Psoas muscle (tissue), 8 donors: ENCODE measurements at places on chromosomes 4 and X. TPM values are rescaled to one million over a fixed set of nuclear protein-coding genes. Genes with fewer than 3 reads are reported as not detected.

DNA sequence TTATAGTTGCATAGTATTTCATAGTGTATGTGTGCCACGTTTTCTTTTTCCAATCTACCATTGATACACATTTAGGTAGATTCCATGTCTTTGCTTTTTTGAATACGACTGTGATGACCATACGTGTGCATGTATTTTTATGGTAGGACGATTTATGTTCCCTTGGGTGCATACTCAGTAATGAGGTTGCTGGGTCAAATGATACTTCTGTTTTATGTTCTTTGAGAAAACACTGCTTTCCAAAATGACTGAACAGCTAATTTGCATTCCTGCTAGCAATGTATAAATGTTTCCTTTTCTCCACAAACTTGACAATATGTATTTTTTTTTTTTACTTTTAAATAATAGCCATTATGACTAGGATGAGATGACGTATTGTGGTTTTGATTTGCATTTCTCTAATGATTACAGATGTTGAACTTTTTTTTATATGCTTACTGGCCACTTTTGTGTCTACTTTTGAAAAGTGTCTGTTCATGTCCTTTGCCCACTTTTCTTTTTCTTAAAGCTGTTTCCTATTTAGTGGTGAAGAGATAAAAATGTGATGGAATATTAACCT is 969.5 kb upstream of the NDST4 start:
- H3K36me3 ChIP-seq = no peaks in the 10 kb centered on the region
- H3K27me3 ChIP-seq = no peaks in the 10 kb centered on the region
- no peak overlapping the region for H3K4me3 ChIP-seq
- DNase-seq = no peak
- no peaks in the 10 kb centered on the region for H3K4me1 ChIP-seq
- H3K27ac ChIP-seq = no peak overlapping the region

DNA sequence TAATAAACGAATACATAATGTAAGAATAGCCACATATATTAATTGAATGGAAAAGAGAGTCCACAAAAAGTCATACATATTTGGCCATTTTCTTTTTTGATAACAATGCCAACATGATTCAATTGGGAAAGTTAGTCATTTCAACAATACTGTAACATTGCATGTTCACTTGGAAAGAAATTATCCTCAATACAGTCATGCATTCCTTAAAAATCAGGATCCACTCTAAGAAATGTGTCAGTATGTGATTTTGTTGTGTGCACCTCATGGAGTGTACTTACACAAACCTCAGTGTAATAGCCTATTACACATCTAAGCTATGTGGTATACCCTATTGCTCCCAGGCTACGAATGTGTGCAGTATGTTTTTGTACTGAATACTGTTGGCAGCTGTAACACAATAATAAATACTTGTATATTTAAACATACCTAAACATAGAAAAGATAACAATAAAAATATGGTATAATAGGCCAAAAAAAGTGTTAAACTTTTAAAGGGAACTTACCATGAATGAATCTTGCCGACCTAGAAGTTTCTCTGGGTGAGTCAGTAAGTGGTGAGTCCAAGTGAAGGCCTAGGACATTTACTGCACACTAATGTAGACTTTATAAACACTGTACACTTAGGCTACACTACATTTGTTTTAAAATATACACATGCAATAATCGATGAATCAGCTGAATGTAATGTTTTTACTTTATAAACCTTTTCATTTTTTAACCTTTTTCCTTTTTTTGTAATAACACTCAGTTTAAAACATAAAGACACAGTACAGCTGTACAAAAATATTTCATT is 806.8 kb downstream of the PCDH18 start:
- no peak overlapping the region for H3K27ac ChIP-seq
- no peaks in the 10 kb centered on the region for H3K36me3 ChIP-seq
- DNase-seq = no peak
- H3K4me1 ChIP-seq = no peaks in the 10 kb centered on the region

DNA sequence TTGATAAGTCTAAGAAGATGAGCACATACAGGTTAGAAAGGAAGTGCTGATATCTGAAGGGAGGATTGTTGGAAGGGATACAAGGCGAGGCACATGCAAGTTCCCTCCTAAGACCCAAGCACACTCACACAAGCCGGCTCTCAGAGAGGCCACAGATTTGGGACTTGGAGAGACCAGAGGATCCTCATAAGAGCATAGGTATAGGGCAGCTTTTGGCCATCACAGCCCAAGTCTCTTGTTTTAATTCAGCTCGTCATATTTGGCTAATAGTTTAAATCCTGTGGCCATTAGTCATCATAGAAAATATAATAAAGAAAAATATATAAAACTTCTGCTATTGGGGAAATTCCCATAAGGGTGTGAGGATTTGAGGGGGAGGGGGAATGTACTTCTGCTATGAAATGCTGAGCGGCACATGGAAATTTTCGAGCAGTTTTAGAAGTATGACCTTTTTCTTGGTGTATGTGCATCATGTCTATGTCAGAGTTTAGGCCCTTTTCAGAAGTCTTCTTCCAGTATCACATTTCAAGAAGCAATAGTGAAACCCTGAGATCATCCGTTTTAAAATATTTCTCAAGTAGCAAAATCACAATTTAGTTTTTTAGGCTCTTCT is 97.7 kb downstream of the NFKB1 start:
- no peak overlapping the region for H3K27ac ChIP-seq
- no peaks in the 10 kb centered on the region for H3K27me3 ChIP-seq
- H3K4me3 ChIP-seq = no peak overlapping the region
- no peak for DNase-seq
- no peaks in the 10 kb centered on the region for H3K4me1 ChIP-seq

- DNase-seq = no peak
- H3K27ac ChIP-seq = no peak overlapping the region
- H3K4me1 ChIP-seq = no peaks in the 10 kb centered on the region
Observed at GRCh38 chrX:134679644-134680043, 21.4 kb upstream of the PLAC1 start.

Gene PPEF1
- not detected for total RNA-seq

GRCh38 chr4:99047710-99048109 is 40.9 kb downstream of the ADH5 start:
- peaks cover 67% of the 10 kb centered on the region for H3K36me3 ChIP-seq
- H3K27me3 ChIP-seq = no peaks in the 10 kb centered on the region
- H3K27ac ChIP-seq = no peak overlapping the region
- no peak overlapping the region for H3K4me3 ChIP-seq

GRCh38 chr4:135256111-135256510 is 1054.5 kb upstream of the PABPC4L start:
- H3K27me3 ChIP-seq = no peaks in the 10 kb centered on the region
- H3K4me1 ChIP-seq = no peaks in the 10 kb centered on the region
- DNase-seq = no peak
- H3K27ac ChIP-seq = no peak overlapping the region
- no peaks in the 10 kb centered on the region for H3K36me3 ChIP-seq

Gene BMP3
- total RNA-seq = not detected

Gene CTAG1A
- total RNA-seq = not detected

Gene PTPN13
- total RNA-seq = 0.89 TPM

Gene RFC1
- 13.4 TPM for total RNA-seq

GRCh38 chrX:22087011-22087557 is 55.0 kb downstream of the PHEX start:
- no peaks in the 10 kb centered on the region for H3K4me1 ChIP-seq
- H3K4me3 ChIP-seq = no peak overlapping the region
- no peak for DNase-seq
- no peak overlapping the region for H3K27ac ChIP-seq
- H3K27me3 ChIP-seq = no peaks in the 10 kb centered on the region

DNA sequence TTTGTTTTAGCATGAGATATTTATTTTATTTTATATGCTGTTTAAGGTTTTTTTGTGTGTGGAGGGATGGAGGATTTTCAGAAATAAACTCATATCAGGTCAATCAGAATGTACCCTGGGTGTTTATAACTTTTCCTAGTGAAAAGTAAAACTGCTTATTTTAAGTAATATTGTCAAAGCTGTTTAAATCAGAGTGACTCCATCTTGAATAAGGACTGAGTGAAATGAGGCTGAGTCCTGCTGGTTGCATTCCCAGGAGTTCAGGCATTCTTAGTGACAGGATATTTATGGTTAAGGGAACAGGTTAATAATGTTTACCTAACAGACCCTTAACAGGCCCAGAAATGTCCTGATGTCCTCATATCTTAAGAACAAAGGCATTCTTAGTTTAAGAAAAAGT is 1160.9 kb upstream of the PCDH7 start:
- no peak overlapping the region for H3K27ac ChIP-seq
- H3K4me1 ChIP-seq = no peaks in the 10 kb centered on the region
- H3K4me3 ChIP-seq = no peak overlapping the region
- no peaks in the 10 kb centered on the region for H3K36me3 ChIP-seq
- no peak for DNase-seq
